Activated CD4-positive, alpha-beta memory T cell treated with anti-CD3 and anti-CD28 coated beads for 36 hours (primary cell): ENCODE measurements at places on chromosomes 5 and 9. TPM values are rescaled to one million over a fixed set of nuclear protein-coding genes. Genes with fewer than 3 reads are reported as not detected.
A peak's percentile ranks its signal among the peaks of the same experiment; 100 is the strongest.

- no peak for DNase-seq
- no peaks in the 10 kb centered on the region for H3K27me3 ChIP-seq
- peaks cover 8% of the 10 kb centered on the region for H3K4me1 ChIP-seq
These were observed 14.4 kb downstream of the FAM219A start for GRCh38 chr9:34443976-34444375.

DNA sequence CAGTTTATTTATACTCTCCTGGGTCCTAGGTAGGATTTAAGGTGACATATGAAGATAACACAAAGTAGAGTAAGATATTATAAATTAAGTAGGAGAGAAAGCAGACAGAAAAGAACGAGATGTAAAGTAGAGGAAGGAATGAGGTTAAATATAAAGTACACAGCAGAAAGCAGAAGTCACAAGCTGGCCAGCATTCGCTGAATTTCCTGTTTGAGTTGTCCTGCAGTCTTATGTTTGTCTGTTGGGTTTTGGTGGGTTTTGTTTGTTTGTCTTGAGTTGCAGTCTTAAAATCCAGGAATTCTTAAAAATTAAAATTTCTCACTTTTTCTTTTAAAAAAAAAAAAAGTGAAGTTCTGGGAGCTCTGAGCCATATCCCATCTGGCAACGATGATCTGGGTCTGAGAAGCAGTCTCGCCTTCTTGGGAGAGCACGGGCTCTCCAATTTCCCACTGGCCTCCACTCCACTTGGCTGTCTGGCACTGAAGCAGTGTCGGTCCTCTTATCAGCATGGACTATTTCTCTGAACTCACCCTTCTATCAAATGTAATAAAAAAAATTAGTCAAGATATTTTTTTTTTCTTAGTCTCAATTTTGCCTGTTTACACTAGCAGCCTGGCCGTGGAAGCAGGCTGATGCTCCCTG, 2.0 kb downstream of the S100Z start:
- H3K4me3 ChIP-seq, result no peak overlapping the region
- peaks cover 10% of the 10 kb centered on the region for H3K36me3 ChIP-seq
- no peaks in the 10 kb centered on the region for H3K27me3 ChIP-seq
- DNase-seq, result no peak
- H3K27ac ChIP-seq, result no peak overlapping the region

DNA sequence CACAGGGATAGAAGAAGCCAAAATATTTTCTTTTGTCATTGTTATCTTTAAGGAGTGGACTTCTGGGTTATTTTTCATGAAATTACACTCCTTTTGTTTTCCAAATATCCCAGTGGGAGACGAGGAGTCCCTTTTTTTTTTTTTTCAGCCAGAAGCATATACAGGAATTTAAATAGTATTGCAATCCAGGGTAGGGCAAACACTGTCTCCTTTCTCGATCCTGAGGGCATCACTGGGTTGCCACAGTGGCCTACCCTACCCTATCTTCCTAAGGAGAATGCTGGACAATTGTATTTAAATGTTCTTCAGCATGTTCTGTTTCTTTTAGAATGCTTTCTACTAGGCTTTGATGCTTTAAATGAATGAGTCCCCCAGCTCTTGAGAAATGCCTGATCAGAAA, 47.9 kb downstream of the LRRC70 start:
- no peaks in the 10 kb centered on the region for H3K27me3 ChIP-seq
- no peaks in the 10 kb centered on the region for H3K4me1 ChIP-seq
- no peak overlapping the region for H3K4me3 ChIP-seq
- H3K36me3 ChIP-seq, result peaks cover 7% of the 10 kb centered on the region

DNA sequence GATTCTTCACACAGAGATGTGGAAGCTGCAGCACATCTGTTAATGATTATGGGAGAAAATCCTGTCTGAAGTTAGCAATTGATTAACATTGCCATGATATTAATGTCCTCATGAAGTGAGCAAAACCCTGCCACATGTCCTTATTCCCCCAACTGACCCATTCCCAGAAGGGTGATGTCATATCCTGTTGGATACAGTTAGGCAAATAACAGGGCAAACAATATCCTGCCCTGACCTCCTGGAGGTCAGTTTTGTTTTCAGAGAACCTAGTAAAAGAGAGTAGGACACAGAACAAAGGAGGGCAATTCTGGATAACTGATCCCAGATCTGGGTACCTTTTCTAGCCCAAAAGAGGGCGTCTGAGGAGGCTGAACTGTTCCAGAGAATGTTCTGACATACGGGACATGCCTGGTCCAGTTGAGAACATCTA, 11.0 kb downstream of the ABLIM3 start:
- peaks cover 4% of the 10 kb centered on the region for H3K27me3 ChIP-seq
- H3K27ac ChIP-seq, result no peak overlapping the region
- no peak overlapping the region for H3K4me3 ChIP-seq
- DNase-seq, result no peak

DNA sequence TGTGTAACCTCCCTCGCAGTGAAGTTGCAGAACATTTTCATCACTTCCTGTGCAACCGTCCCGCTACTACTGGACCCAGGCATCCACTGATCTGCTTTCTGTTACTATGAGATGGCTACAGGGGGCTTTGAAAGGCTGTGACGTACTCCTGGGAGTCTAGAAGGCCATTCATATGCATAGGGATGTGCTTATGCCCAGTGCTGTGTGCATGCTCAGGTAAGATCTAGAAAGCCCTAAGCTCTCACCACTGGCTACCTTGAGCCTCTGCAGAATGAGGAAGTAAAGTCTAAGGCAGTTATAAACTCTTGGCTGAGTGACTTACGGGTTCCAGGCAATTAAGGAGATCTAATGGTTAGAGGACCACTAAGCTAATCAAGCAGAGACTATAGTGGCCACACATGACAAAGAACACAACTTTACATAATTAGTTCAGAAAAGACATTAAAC, 11.8 kb downstream of the HNRNPAB start:
- H3K27ac ChIP-seq, result peak overlapping the region; percentile 80
- H3K4me1 ChIP-seq, result peaks cover 12% of the 10 kb centered on the region
- no peak for DNase-seq
- no peak overlapping the region for H3K4me3 ChIP-seq
- no peaks in the 10 kb centered on the region for H3K27me3 ChIP-seq

GRCh38 chr9:109956717-109957440, 176.9 kb downstream of the PALM2AKAP2 start:
- DNase-seq, result no peak
- peaks cover 2% of the 10 kb centered on the region for H3K27me3 ChIP-seq
- H3K4me3 ChIP-seq, result no peak overlapping the region
- H3K36me3 ChIP-seq, result no peaks in the 10 kb centered on the region
- peaks cover 25% of the 10 kb centered on the region for H3K4me1 ChIP-seq
- H3K27ac ChIP-seq, result no peak overlapping the region

GRCh38 chr5:50995285-50995942, 329.0 kb downstream of the PARP8 start:
- H3K27ac ChIP-seq, result no peak overlapping the region
- DNase-seq, result no peak
- peaks cover 4% of the 10 kb centered on the region for H3K27me3 ChIP-seq
- no peaks in the 10 kb centered on the region for H3K4me1 ChIP-seq
- no peak overlapping the region for H3K4me3 ChIP-seq
- no peaks in the 10 kb centered on the region for H3K36me3 ChIP-seq

GRCh38 chr9:130017076-130017475, 25.9 kb downstream of the FNBP1 start:
- peaks cover 40% of the 10 kb centered on the region for H3K36me3 ChIP-seq
- H3K27me3 ChIP-seq, result no peaks in the 10 kb centered on the region
- peak overlapping the region; percentile 95 for H3K27ac ChIP-seq

DNA sequence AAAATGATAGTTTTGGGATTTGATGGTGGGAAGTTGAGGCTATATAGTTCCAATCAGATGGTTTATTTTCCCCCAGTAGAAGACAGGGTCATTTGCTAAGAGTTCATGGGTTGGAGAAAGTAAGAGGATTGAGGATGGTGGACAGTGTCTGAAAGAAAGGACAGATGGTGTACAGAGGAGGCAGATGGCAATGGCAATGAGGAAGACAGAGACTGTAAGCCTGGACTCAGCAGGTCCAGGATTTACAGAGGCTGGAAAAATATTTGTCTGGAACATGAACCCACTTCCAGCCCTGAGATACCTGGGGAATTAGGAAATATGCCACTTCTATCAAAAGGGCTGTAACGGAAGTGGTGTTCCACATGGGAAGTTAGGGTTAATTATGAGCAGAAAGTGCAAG, 84.5 kb downstream of the PCSK1 start:
- DNase-seq, result no peak
- H3K36me3 ChIP-seq, result no peaks in the 10 kb centered on the region
- H3K4me1 ChIP-seq, result peaks cover 22% of the 10 kb centered on the region

GRCh38 chr5:16625096-16625495, 8.3 kb upstream of the RETREG1 start:
- no peaks in the 10 kb centered on the region for H3K36me3 ChIP-seq
- H3K4me1 ChIP-seq, result peaks cover 26% of the 10 kb centered on the region
- H3K4me3 ChIP-seq, result no peak overlapping the region

GRCh38 chr5:111855356-111855755, 98.4 kb upstream of the NREP start:
- no peak overlapping the region for H3K4me3 ChIP-seq
- no peak for DNase-seq
- no peaks in the 10 kb centered on the region for H3K36me3 ChIP-seq
- no peaks in the 10 kb centered on the region for H3K27me3 ChIP-seq
- no peaks in the 10 kb centered on the region for H3K4me1 ChIP-seq

DNA sequence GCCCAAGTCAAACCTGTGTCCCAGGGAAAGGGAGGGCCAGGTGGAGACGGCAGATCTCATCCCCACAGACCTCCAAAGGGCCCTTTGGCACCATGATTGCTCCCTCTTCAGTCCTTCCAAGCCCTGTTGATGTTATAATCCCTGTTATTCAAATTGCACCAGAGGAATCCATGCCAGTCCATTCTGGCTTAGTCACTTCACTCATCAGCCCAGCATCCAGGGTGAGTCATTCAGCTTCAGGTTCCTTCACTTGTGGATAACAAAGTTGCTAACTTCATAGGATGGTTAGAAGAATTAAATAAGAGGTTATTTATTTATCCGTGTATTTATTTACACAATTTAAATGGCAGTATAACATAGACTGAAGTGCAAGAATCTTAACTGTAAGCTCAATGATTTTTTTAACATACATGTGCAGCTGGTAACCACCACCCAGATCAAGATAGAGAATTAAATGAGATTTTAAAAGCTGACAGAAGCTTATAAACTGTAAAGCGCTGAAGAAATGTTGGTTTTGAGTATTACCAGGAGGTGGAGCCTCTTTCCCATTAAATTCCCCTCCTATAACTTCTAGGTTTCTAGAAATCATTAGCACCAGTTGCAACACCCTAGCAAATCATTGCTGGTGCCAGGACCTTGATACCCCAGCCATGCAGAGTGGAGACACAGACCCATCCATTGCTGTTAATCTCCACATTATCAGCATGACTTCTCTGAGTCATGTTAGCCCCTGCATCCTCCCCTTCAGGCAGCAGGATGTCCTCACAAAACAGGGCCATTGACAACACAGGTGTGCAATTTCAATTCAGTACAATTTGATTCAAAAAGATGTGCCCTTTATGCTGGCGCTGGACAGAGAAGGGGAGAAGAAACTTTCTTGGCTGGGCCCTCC, 77.4 kb downstream of the SEC61B start:
- H3K36me3 ChIP-seq, result no peaks in the 10 kb centered on the region
- H3K4me1 ChIP-seq, result no peaks in the 10 kb centered on the region
- H3K27me3 ChIP-seq, result peaks cover 3% of the 10 kb centered on the region

GRCh38 chr5:7074176-7074575, 321.8 kb upstream of the ADCY2 start:
- no peaks in the 10 kb centered on the region for H3K36me3 ChIP-seq
- no peaks in the 10 kb centered on the region for H3K4me1 ChIP-seq
- H3K27me3 ChIP-seq, result peaks cover 2% of the 10 kb centered on the region

GRCh38 chr5:35813521-35813920, 43.2 kb upstream of the IL7R start:
- peaks cover 1% of the 10 kb centered on the region for H3K36me3 ChIP-seq
- H3K27ac ChIP-seq, result peak overlapping the region; percentile 75
- H3K27me3 ChIP-seq, result no peaks in the 10 kb centered on the region
- peaks cover 51% of the 10 kb centered on the region for H3K4me1 ChIP-seq
- DNase-seq, result no peak

- no peak overlapping the region for H3K4me3 ChIP-seq
- no peaks in the 10 kb centered on the region for H3K36me3 ChIP-seq
- no peaks in the 10 kb centered on the region for H3K4me1 ChIP-seq
- no peaks in the 10 kb centered on the region for H3K27me3 ChIP-seq
These were observed 681.8 kb downstream of the SEMA5A start for GRCh38 chr5:8864053-8864452.

GRCh38 chr9:103537426-103537825, 542.3 kb downstream of the CYLC2 start:
- no peak overlapping the region for H3K4me3 ChIP-seq
- no peaks in the 10 kb centered on the region for H3K27me3 ChIP-seq
- DNase-seq, result no peak

GRCh38 chr9:83656952-83657351, 34.0 kb downstream of the IDNK start:
- no peak overlapping the region for H3K4me3 ChIP-seq
- no peaks in the 10 kb centered on the region for H3K27me3 ChIP-seq

DNA sequence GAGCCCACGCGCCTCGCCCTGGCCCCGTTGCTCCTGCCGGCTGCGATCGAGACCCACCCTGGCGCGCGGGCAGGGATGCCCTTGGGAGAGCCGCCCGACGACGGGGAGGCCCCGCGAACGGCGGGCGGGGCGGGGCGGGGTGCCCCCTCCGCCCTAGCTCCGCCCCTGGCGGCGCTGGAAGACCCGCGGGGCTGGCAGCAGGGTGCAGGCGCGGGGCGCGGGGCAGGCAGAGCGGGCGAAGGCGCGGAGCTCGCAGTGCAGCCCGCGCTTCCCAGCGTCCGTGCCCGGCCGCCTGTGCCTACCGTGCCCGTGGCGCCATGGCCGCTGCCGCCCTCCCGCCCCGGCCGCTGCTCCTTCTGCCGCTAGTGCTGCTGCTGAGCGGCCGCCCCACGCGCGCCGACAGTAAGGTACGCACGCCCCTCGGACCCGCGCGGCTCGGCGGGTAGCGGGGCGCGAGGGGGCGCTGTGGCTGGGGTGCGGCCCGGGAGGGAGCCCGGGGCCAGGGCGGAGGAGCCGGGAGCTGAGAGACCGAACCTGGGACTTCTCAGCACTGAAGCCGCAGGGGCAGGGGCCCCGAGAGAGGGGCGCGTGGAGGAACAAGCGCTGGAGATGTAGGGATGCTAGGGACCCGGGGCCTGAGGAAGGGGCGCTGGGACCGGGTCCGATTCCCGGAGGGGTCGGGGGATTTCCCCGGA, at the start of gene OLFML2A:
Gene OLFML2A, plus strand, starts transcription at position 180 of the 695 bp plus-strand sequence. Its CDS starts 138 bp downstream, at position 318.
- peaks cover 38% of the 10 kb centered on the region for H3K27me3 ChIP-seq
- H3K36me3 ChIP-seq, result no peaks in the 10 kb centered on the region
- H3K4me1 ChIP-seq, result peaks cover 28% of the 10 kb centered on the region
- DNase-seq, result peak; percentile 19
- no peak within 1 kb of the TSS for H3K27ac ChIP-seq

GRCh38 chr5:138032028-138032571, 779 bp downstream of the FAM13B start:
- DNase-seq, result no peak
- H3K27me3 ChIP-seq, result no peaks in the 10 kb centered on the region
- H3K36me3 ChIP-seq, result no peaks in the 10 kb centered on the region
- peak overlapping the region; percentile 97 for H3K4me3 ChIP-seq
- peak overlapping the region; percentile 92 for H3K27ac ChIP-seq

Gene CMYA5
- total RNA-seq, result 0.15 TPM

Gene CYFIP2
- total RNA-seq, result 321 TPM

Gene ZNF454
- total RNA-seq, result not detected

Gene TNPO1
- 92.0 TPM for total RNA-seq

Gene GDF9
- total RNA-seq, result 0.43 TPM

Gene MCIDAS
- not detected for total RNA-seq
